NCI-H1092 (cell line): ENCODE measurements at places on chromosomes 2 and 18.

DNA sequence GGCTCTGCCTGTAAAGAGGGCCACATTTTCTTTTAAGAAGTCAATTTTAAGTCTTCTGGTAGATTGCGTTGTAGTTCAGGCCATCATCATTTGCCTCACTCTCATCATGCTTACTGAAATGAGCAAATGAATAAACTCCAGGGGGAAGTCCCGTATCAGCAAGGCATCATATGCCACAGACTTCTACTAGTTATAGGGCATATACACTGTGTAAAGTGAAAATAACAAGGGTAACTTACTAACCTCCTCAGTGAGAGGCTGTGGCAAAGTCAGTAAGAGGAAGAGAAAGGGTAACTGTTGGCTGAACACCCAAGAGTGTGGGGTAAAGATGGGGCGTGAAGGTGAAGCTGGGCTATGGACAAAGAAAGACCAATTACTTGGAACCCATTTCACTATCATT lies 456.2 kb downstream of the SPAG16 start:
- no peak for DNase-seq

- no peak for DNase-seq
Measured at GRCh38 chr2:238446371-238446770, 19.6 kb downstream of the ASB1 start.

DNA sequence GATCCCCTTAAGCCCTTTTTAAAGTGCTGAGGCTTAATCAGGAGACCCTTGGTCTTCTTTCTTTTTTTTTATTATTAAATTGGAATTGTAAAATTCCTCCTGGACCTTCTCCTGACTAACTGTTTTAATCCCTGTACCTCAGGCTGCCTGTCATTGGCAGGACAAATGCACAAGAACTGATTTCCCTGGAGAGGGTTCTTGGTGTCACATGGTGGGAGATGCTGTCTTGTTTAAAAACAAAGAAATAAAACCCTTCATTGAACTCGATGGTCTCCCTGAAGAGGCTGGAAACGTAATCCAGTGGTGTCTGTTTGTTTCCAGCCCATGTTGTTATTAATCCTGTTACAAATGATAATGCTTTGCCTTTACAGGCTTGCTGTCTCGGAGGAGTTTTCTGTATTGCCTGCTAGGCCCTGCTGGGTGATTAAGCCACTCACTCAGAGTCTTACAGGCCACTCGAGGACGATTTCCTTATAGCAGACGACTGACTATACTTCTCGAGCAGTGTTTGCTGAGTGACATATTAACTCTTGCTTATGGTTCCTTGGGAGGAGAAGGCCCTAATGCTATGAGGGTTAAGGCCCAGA lies 100.5 kb upstream of the MGAT5 start:
- no peak for DNase-seq

GRCh38 chr2:220198896-220199295 lies 571.5 kb downstream of the SLC4A3 start:
- DNase-seq, result no peak

DNA sequence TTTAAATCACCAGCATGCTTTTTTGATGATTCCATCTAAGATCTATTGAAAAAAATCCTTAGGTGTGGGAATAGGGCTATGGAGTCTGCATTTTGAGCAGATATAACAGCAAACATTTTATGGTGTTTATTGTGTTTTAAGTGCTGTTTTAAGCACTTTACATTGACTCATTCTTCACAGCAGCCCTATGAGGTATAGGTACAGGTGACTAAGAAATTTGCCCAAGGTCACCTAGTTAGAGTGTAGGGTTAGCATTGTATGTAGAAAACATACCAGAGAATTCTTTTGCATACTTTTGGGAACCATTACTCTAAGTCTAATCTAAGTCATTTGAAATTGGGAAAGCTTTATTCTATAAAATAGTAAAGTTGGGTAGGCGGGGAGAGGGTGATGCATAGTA lies 31.3 kb downstream of the PPM1B start:
- DNase-seq, result no peak

- no peak for DNase-seq
Measured at GRCh38 chr18:62436636-62437234, 86.1 kb upstream of the ZCCHC2 start.

- DNase-seq, result no peak
Measured at GRCh38 chr2:192090911-192091310, 103.8 kb downstream of the TMEFF2 start.

DNA sequence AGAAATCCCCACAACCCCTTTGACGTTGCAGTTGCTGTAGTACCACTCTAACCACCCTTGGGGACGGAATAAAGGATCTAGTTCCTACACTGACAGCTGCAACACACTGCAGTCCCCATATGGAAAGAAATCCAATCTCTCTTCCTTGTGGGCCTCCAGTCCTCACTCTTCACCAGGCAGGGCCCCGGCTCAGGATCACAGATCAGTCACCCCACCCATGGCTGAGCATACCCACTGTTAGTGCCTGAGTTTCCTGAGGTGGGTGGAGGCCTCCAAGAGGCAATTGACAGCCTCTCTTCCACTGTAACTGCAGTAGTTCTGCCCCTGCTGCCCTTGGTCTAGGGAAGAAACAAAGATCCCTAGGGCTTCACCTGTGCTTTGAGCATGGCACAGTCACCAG lies 670.0 kb upstream of the CDH2 start:
- DNase-seq, result no peak

DNA sequence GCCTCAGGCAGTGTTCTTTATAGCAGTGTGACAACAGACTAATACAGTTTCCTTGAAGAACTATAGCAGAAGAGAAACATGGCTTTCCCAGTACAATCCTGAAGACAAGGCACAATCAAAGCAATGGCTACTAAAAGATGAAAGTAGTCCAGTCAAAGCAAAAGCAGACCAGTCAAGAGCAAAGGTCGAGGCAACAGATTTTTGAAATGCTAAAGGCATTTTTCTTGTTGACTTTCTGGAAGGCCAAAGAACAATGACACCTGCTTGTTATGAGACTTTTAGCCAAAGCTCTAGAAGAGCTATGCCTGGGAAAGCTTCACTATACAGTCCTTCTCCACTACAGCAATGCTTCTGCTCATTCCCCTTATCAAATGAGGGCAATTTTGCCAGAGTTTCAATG lies 269.9 kb downstream of the EXOC6B start:
- DNase-seq, result no peak

DNA sequence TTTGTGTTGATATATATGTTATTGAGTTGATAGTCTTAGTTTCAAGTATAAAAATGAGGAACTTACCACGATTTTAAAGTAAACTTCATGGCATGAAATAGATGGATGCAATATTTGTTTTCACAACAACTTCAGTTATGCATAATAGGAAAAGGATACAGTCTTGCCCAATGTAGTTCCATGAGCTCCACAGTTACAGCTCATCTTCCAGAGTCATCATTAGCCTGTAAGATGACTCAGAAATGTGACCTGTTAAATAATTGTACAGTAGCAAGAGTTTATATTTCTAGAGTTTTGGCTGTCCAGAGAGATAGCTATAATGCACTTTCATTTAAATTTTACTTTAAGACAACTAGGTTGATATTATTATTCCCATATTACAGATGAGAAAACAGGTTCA lies 80.9 kb upstream of the ARHGAP28 start:
- no peak for DNase-seq

DNA sequence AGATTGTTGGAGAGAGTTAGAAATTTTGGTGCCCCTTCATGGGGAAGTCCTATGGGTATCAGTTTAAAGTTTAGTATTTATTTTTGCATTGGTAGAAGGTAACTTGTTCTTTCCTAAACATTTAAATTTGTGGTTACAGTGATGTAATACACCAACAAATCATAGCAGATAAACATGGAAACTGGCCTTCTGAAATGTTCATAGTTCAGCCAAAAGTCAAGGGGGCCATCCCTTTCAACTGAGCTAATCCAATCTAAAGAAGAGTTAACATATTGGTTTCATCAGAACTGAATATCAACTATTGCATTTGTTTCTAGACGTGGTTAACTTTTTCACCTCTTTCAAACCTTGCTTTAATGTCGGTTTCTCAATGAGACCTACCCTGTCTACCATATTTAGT lies 46.3 kb downstream of the PPP1R1C start:
- no peak for DNase-seq

DNA sequence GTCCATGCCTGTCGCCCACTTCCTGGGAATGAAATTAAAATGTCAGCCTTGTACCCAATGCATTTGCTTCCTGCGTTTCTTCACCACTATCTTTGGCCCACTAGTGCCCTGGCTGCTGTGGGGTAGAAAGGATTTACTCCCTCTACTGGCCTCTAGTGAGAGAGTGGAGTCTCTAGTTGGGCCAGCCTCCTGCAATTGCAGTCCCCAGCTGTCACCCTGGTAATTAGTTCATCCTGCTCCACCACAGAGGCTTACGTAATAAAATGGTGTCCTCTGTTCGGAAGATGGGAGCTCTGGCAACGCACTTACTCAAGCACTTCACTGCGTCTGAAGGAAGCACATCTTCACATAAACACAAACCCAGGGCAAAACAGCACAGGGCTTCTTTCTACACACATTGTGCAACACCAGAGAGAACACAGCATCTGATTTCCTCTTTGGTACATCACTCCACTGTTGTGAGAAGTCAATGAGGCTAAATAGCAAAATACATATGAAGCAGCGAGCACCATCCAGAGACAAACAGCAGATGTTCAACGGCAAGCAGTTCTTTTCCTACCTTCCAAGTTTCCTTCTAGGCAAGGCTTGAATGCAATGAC lies 274.6 kb downstream of the LRATD1 start:
- DNase-seq, result no peak

GRCh38 chr2:95303191-95303919 lies 6.2 kb downstream of the KCNIP3 start:
- DNase-seq, result no peak

DNA sequence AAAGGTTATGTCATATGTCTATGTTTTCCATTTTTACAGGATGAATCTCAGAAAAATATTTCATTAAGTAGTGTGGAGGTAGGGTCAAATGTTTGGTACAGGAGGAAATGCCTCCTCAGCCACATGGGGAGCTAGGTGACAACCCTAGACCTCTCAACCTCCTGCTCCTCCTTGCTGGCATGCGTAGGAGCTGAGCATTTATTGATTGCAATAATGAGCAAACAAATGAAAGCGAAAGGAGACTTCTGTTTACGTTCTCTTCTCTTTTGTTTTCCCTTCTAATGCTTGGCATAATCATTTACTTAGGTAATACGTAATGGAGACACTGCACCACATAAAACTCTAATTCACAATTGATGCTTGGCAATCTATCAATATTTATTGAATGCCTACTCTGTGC lies 95.1 kb upstream of the CCBE1 start:
- DNase-seq, result no peak

- DNase-seq, result no peak
Measured at GRCh38 chr2:104804148-104804890, 49.6 kb upstream of the POU3F3 start.

DNA sequence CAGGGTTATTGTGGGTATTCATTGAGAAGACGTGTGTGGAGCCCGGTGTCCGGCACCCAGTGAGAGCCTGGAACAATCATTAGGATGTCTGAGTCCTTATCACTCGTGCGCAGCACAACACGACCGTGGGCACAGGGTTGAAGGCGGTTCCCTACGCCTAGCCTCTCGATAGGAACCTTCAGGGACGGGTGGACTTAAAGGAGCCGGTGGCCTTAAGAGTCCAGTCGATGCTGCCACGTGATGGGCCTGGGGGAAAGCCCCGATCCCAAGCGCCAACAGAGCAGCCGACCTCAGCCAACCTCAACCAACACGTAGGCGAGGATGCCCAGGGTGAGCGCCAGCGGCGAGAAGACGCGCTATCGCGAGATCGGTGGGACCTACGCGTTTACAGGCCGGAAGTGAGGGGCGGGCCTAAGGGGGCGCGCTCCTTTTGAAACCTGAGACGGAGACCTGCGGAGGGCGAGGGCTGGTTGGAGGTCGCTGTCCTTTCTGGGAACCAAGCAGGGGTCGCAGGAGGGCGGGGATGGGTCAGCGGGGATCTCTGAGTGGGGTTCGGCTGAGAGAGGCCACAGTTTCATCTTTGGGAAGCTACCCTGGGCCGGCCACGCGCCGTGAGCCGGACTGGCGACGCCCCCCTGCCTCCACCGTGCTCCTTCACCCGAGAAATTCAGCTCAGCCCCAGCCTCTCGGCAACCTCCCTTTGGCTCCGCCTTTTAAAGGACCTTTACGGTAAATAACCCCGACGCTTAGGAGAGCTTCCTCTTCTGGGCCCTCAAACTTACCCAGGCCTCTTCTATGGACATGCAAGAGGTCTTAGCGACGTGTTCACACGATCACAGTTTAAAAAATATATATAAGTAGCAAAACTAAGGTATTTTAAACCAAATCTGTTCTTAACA lies 28.3 kb downstream of the WNT10A start:
- DNase-seq, result peak; percentile 91

GRCh38 chr18:7904529-7904928 lies 337.4 kb downstream of the PTPRM start:
- DNase-seq, result no peak

DNA sequence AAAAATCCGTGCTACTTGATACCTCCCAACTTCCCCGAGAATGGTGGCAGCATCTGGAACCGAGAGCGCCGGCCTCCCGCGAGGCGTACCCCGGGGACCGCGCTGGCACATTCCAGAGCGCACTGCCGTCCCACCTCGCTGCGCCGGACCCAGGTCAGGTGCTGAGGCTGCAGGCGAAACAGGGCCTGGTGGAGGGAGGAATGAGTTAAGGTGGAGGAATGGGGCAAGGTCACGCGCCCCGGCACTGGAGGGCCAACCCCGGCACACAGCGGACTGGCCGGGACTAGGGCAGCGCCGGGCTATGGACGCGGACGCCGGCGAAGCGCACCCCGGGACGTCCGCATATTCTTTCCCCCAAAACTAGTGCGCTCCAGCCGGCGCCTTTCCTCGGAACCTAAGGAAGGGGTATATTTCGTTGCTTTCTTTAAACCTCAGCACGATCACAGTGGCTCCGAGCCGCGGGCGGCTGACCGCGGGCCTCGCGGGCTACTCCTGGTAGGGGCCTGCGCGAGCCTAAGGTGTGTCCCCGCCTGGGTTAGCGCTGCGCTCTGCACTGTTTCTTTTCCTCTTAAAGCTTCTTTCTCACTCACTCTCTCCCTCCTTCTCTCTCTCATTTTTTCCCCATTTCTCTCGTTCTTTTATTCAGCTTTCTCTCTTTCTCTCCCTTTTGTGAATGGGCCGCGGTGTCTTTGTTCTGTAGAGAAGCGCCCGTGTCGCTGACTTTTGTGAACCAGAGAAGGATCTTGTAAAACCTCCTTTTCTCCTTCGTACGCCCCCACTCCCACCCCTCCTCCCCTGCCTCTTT lies 2.1 kb upstream of the OTX1 start:
- DNase-seq, result no peak

DNA sequence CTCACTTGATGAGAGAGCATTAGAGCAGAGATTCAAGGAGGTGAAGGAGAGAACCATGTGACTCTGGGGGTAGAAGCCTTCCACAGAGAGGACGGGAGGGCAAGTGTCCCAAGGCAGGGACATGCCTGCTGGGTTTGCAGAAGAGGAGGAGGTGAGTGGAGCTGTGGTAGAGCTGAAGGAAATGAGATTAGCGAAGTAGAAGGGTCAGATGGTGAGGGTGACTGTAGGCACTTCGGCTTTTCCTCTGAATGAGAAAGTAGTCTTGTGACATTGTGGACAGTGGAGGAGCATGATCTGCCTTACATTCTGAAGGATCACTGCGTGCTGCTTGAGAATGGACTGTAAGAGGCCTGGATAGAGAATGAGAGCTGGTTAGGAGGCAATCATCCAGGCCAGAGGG lies 126.0 kb downstream of the NXPH2 start:
- no peak for DNase-seq
